ENCODE measurements at places on chromosomes 2 and 18. TPM values are rescaled to one million over a fixed set of nuclear protein-coding genes. Genes with fewer than 3 reads are reported as not detected.

DNA sequence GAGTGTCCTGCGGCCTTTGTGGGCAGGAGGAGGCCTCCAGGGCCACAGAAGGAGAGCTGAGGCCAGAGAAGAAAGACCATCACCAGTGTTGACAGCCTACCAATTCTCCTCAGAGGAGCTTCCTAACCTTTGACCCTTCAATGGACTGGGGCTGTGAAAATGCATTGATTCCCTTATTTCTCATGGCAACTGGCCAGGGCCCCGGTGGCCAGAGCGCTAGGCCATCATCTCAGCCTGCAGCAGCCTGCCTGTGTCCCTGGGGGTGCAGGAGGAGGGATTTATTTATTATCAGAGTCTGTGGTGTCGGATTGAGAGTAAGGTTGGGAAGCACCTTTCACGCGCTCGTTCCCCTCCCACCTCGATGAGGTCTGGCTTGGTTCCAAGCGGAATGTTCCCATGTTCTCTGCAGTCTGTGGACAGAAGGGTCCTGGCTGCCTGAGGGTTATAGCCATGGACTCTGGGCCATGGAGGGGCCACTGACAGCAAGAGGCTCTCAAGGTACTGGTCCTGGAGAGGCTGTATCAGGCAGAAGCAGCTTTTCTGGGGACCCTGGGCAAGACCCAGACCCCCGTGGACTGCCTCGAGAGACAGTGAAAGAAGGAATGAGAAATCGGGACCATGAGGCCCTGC lies 53.8 kb downstream of the CYP27C1 start:
- no peak overlapping the region for H3K4me3 ChIP-seq
- H3K27ac ChIP-seq: no peak overlapping the region
- DNase-seq: no peak
- H3K27me3 ChIP-seq: no peaks in the 10 kb centered on the region
- H3K4me1 ChIP-seq: no peaks in the 10 kb centered on the region
- H3K36me3 ChIP-seq: no peaks in the 10 kb centered on the region

GRCh38 chr2:35463805-35464596 lies 891.6 kb upstream of the CRIM1 start:
- H3K4me1 ChIP-seq: no peaks in the 10 kb centered on the region
- H3K27ac ChIP-seq: no peak overlapping the region
- no peak overlapping the region for H3K4me3 ChIP-seq
- no peak for DNase-seq
- H3K27me3 ChIP-seq: no peaks in the 10 kb centered on the region
- no peaks in the 10 kb centered on the region for H3K36me3 ChIP-seq

DNA sequence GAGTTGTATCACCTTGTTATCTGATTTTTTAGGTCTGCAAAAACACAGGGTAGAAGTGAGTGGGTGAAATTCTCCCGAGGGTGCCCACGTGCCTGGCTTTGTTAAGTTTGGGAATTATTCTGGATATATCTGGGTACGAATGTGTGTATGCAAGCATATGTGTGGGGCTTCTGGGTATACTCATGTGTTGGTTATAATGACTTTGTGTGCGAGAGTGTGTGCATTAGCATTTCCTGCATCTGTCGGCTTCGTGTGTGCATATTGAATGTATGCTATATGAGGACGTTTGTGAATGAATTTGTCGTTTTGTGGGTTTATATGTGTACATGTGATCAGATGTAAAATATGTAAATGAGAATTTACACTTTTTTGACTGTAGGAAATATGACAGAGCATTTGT lies 13.8 kb upstream of the DNAJC27 start:
- no peak for DNase-seq
- H3K27me3 ChIP-seq: no peaks in the 10 kb centered on the region
- no peak overlapping the region for H3K4me3 ChIP-seq
- H3K27ac ChIP-seq: no peak overlapping the region
- H3K36me3 ChIP-seq: no peaks in the 10 kb centered on the region

DNA sequence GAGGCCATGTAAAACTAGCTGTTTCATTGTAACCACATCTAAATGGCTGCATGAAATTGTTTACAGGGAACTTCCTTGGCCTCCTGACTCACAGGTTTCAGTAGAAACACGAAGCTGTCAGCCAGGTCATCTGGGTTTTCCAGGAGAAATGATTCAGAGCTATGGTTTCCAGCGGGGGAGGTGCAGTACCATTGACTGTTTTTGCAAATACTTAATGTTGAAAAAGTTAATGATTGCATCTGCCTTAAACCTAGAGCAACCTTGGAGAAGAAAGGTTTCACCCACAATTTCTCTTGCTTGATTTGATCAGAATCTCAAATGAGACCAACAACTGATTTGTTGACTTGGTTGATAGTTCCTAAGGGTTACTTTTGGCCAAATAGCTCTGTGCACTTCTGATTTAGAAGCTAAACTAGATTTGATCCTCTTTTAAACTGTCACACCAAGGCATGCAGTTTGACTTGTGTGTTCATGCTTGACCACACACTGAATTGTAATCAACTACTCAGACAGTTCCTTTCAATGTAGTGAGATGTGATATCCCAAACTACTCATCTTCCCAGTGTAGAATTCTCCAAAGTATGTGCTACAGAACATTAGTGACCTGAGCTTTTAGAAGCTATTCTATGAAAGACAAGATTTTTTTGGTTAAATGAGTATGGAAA lies 193.5 kb upstream of the CHST9 start:
- no peaks in the 10 kb centered on the region for H3K27me3 ChIP-seq
- H3K36me3 ChIP-seq: no peaks in the 10 kb centered on the region
- DNase-seq: no peak
- no peaks in the 10 kb centered on the region for H3K4me1 ChIP-seq

DNA sequence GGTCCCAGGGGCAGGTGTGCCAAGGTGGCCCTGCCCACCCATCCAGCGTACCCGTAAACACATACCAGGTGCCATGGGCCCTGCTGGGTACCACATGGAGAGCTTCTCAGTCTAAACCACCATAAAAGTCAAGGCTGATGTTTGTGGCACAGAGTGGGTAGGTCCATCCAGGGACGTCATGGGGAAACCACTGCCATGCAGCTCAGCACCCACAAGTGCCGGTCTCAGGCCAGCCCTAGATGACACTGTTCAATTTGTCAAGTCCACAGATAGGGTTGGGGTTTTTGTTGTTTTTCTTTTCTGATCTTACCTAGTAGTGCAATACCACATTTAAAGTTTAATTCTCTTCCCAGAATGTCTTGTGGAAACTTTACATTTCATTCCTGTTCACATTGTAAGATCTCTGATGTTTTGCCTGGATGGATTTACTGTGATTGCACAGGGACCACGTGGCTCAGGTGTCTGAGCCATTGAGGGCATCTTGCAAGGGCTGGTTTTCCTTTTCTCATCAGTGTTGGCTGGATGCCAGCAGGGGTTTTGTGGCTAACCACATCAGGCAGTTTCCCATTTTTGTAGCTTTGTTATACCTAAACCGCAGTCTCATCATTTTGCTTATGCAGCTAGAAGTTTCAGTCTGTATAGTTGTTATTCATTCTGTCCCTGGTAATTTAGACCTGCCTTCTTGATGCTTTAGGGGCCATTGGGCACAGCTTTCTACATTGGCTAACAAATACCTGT lies 64.7 kb downstream of the STK25 start:
- H3K27me3 ChIP-seq: no peaks in the 10 kb centered on the region
- no peak overlapping the region for H3K4me3 ChIP-seq
- H3K27ac ChIP-seq: no peak overlapping the region

DNA sequence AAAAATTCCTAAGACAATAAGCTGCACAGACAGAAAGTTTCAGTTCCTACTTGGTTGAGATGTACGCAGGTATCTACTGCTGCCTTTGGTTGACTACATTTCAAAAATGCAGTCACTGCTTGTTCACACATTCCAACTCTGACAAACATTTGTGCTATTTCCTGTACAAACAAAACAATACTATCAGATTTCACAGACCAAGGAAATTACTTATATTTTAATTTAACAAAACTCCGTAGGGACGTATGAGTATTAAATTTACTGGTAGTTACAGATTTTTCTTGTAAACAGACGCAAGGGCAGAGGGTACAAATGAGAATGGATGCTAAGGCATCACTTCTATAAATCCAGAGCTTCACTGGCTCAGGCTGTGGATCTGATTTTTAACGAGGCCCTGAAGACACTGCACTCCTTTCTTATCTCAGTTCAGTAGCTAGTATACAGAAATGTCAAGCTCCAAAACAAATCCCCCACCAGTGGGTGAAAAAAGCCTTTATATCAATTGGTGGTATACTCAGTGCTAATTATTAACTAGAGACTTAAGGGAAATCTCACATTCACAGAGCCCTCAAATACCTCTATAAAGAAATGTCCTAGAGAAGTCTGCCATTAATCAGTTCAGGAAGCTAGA lies 31.7 kb upstream of the TTC32 start:
- peaks cover 10% of the 10 kb centered on the region for H3K36me3 ChIP-seq
- H3K27ac ChIP-seq: no peak overlapping the region
- H3K27me3 ChIP-seq: no peaks in the 10 kb centered on the region

- no peak overlapping the region for H3K27ac ChIP-seq
- DNase-seq: no peak
- H3K36me3 ChIP-seq: no peaks in the 10 kb centered on the region
- H3K4me1 ChIP-seq: peaks cover 42% of the 10 kb centered on the region
- no peaks in the 10 kb centered on the region for H3K27me3 ChIP-seq
Measured at GRCh38 chr2:96522304-96523203, 14.0 kb upstream of the ARID5A start.

DNA sequence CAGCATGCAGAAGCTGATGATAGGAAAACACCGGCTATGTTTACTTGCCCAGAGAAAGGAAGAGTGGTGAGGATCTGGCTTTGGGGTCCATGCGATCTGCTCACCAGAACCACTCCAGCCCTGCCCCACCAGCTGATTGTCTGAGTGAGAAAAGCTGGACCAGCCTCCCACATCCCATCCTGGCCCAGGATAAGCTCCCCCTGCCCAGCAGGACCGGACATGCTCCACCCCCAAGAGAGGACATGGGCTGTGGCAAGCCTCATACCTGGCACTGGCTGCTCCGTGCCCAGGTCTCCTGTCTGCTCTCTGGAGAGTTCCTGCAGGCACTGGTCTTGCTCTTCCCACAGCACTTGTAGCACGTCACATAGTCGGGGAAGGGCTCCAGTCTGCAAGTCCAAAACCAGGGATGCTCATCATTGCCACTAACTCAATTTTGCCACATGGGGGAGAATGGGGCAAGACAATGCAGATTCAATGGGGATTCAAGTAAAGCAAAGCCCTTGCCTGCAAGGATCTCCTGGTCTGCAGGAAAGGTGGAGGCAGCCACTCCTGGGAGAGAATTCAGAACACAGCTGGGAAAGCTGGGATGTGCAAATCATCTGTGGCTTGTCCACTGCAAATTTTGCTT lies 30.0 kb downstream of the SCTR start:
- no peak for DNase-seq
- no peak overlapping the region for H3K4me3 ChIP-seq
- no peak overlapping the region for H3K27ac ChIP-seq
- no peaks in the 10 kb centered on the region for H3K36me3 ChIP-seq
- H3K27me3 ChIP-seq: no peaks in the 10 kb centered on the region

- no peak for DNase-seq
- no peaks in the 10 kb centered on the region for H3K36me3 ChIP-seq
- no peaks in the 10 kb centered on the region for H3K27me3 ChIP-seq
- H3K4me3 ChIP-seq: no peak overlapping the region
- no peak overlapping the region for H3K27ac ChIP-seq
Measured at GRCh38 chr18:45792506-45793263, 32.8 kb upstream of the SIGLEC15 start.

GRCh38 chr2:238133499-238134392 lies 4.7 kb upstream of the KLHL30 start:
- H3K27me3 ChIP-seq: no peaks in the 10 kb centered on the region
- no peak for DNase-seq
- no peaks in the 10 kb centered on the region for H3K36me3 ChIP-seq
- no peak overlapping the region for H3K27ac ChIP-seq

GRCh38 chr2:133885847-133886246 lies 317.6 kb upstream of the NCKAP5 start:
- no peak overlapping the region for H3K4me3 ChIP-seq
- no peak for DNase-seq
- no peaks in the 10 kb centered on the region for H3K4me1 ChIP-seq
- no peaks in the 10 kb centered on the region for H3K36me3 ChIP-seq

DNA sequence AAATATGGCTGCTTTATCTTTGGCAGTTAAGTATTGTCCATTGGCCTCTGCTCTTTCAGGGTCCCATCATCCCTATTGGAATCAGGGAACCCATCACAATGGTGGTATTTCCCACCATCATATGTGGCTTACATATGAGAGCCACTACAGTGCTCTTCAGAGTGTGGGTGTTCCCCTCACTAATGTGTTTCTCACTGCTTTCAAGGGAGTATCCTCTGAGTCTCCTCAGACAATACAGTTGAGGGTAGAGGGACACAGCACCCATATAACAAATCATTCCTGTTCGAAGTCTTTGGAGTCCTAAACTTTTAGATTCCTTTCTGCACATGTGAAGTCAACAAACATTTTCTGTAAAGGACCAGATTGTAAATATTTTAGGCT lies 48.8 kb upstream of the DNAJC10 start:
- no peak overlapping the region for H3K4me3 ChIP-seq
- no peaks in the 10 kb centered on the region for H3K4me1 ChIP-seq
- no peaks in the 10 kb centered on the region for H3K36me3 ChIP-seq
- no peak for DNase-seq

DNA sequence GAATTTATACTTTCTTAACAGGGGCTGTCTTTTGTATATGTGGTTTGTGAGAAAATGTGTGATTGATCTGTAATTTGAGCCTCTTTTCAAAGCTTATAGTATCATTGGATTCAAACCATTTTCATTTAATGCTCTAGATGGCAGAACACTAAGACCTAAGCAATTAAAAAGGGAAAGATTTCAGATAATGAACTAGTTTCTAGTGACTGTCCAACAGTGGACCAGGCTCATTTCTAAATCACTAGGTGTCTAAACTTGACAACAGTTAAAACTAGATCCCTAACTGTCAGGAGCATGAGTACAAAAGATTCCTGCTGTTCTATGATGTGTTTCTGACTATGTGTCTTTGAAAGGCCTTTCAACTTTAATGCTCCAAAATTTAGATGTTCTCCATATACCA lies 54.6 kb downstream of the ANKRD44 start:
- H3K27ac ChIP-seq: peak overlapping the region; percentile 97
- H3K4me1 ChIP-seq: peaks cover 31% of the 10 kb centered on the region
- H3K36me3 ChIP-seq: no peaks in the 10 kb centered on the region
- H3K27me3 ChIP-seq: no peaks in the 10 kb centered on the region
- no peak for DNase-seq
- H3K4me3 ChIP-seq: peak overlapping the region; percentile 59

GRCh38 chr2:200090683-200091082 lies 135.3 kb downstream of the MAIP1 start:
- H3K27ac ChIP-seq: no peak overlapping the region
- H3K4me3 ChIP-seq: no peak overlapping the region
- no peak for DNase-seq
- H3K27me3 ChIP-seq: no peaks in the 10 kb centered on the region
- no peaks in the 10 kb centered on the region for H3K36me3 ChIP-seq

MAP3K19 gene
- total RNA-seq: not detected

ST6GAL2 gene
- total RNA-seq: not detected

VAMP8 gene
- 135 TPM for total RNA-seq

ERBB4 gene
- 0.03 TPM for total RNA-seq

CFAP210 gene
- not detected for total RNA-seq

NAT8 gene
- not detected for total RNA-seq

WNT6 gene
- not detected for total RNA-seq

LRRTM1 gene
- not detected for total RNA-seq

GNLY gene
- total RNA-seq: not detected

HOXD12 gene
- total RNA-seq: not detected

CYP27C1 gene
- not detected for total RNA-seq

CAPN14 gene
- 1.3 TPM for total RNA-seq
